NCI-H1417 treated with DMSO at 0.1 percent for 48 hours (cell line): ENCODE measurements at places on chromosomes 3 and 15.

- no peak for DNase-seq
Observed at GRCh38 chr3:106827515-106828213, 549.6 kb upstream of the CCDC54 start.

DNA sequence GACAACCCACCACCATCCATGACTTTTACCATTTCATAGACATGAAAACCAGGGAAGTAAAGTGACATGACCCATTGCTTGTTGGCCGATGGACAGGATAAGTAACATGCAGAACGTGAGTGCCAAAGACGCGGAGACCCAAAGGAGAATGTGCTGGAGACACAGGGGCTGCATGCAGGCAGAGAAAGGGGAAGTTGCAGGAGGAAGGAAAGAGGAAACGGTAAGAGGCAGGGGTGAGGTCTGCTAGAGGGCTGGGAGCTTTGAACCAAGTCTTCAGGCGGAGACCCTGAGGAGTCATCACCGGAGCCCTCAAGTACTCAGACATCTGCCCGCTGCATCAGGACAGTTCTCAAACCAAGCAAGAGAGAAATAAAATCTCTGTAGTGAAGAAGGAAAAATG, 34.9 kb downstream of the MAGEF1 start:
- no peak for DNase-seq

DNA sequence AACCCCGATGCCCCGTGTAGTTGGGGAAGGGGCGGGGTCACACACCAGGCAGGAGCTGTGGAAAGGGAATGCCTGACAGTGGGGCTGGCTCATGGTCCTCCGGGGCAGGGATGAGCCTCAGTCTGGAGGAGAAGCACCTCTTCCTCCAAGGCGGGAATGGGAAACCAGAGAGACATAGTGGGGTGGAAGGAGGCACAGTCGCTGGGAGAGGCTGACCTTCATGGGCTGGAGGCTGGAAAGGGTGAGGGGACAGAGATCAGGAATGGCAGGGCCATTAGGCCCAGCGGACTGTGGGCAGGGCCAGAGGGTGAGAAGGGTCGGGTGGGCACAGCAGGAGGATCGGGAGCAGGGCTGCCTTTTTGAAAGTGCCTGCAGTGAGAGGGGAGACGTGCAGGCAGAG, 65.8 kb upstream of the LINGO1 start:
- DNase-seq, result no peak

DNA sequence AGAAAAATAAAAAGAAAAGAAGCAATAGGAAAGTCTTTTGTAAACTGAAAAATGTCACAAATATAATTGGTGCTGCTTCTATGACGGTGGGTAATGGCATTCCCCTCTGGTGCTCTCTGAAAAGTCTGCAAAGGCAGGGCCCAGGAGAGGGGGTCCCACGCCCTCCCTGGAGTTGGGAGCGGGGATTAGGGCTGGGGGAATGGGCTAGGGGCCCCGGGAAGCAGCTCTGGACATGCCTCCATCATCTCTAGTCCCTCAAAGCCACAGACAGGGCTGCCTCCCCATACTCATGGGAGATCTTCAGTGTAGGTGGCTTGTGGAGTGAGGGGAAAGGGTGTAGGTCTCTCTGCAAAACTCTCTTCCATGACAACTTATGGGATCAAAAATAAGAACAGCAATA, 7.8 kb upstream of the RHCG start:
- no peak for DNase-seq

- DNase-seq, result no peak
Observed at GRCh38 chr15:56969265-56969895, 50.9 kb downstream of the TCF12 start.

DNA sequence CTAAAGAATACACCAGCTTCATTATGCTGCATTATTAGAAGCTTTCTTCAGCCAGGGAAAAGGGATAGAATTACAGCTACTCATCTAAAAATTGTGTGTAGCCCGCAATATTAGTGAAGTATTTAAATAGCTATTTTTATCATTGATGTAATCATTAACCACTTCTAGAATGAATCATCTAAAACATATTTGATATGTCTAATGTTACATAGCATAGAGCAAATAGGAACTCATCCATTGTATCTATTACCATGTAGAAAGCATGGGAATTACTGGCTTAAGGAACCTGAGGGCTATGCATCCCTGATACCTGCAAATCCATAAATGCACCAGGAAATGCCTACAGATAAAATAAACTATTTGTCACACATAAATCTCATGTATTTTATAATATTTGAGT, 54.5 kb upstream of the VGLL3 start:
- no peak for DNase-seq

DNA sequence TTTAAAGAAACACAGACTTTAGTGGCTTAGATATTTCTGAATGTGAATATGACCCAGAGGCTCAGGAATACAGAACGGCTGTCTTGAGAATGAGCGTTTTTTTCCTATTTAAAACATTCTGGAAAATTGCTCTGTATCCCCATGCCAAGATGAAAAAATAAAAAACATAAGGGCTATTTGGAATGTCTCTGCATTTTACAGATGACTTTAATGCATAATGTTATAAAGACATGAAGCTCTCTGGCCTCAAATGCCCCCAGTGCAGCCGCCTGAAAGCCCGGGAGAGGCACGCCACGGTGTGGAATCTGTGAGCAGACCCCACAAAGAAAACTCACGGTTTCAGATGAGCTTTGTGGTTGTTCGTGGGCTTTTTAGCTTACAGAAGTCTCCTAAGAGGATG, 322.5 kb upstream of the ICE2 start:
- no peak for DNase-seq

DNA sequence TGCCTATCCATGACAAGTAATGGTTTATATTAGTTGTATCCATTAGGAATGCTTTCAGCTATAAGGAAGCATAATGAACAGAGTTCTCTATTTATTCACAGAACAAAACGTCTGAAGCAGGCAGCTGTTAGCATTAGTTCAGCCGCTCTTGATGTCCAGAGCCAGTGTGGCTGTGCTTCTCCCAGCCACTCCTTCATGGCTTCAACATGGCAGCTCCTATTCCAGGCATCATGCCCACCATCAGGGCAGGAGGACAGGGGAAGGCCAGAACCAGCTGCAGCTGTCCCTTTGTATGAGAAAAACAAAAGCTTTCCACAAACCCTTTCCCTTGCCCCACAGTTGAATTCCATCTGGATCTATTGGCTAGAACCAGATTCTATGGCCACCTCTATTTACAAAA, 12.9 kb upstream of the SNRK start:
- no peak for DNase-seq

DNA sequence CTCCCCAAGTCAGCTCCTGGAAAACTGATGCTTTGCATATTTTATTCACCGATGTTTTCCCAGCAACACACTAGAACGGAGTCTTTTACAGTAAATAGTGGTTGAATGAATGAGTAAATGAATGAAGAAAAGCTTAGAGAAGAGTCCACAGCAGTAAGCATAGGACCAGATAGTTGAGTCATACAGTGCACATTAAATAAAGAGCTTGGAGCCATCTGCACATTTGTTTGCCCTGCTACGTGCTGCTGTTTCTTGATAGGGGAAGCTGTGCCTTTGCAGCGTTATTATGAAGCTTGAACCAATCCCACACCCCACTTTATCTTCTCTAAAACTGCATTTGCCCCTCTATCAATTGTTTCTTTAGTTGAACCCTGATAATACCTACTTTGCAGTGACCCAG, 1.2 kb downstream of the FAM98B start:
- DNase-seq, result no peak

GRCh38 chr3:59935025-59935424, 885.2 kb upstream of the CFAP20DC start:
- no peak for DNase-seq

DNA sequence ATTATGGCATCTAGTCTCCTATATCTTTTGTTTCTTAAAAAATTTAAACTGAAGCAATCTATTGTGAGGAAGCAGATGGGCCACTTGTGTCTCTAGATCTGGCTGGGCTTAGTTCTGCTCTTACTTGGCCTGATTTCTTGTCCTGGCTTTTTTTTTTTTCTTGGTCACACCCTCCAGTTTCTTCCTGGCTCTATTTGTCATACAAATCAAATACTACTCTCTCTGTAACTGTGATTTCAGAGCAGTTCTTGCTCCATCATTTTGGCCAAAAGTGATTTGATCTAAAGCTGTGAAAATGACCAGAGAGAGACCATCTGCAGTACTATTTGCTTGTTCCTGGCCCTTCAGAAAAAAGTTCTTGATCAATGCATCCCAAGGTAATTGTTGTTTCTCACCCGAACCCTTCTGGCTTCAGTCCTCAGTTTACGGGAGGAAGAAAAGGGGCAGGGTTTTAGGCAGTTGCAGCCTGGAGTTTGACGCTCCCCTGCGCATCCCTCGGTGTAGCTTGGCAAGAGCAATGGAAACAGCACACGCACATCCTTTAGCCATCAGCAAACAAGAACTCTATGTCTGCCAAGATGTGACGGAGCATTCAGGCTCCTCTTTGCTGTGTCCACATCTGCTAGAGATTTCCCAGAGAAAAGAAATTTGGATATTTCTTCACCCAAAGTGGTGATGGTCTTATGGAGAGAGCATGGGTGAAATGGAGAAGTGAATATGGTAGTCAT, 31.6 kb downstream of the CHST2 start:
- no peak for DNase-seq

GRCh38 chr3:81891055-81891895, 129.8 kb upstream of the GBE1 start:
- no peak for DNase-seq

GRCh38 chr15:91973481-91973880, 120.0 kb downstream of the SLCO3A1 start:
- DNase-seq, result no peak

GRCh38 chr15:95292785-95293450, 1037.6 kb upstream of the NR2F2 start:
- DNase-seq, result no peak

GRCh38 chr3:187223799-187224198, 26.5 kb downstream of the RTP1 start:
- DNase-seq, result no peak

- DNase-seq, result no peak
Observed at GRCh38 chr3:8632402-8633237, 12.0 kb downstream of the SSUH2 start.

GRCh38 chr3:66224220-66224619, 3.4 kb downstream of the SLC25A26 start:
- DNase-seq, result no peak

DNA sequence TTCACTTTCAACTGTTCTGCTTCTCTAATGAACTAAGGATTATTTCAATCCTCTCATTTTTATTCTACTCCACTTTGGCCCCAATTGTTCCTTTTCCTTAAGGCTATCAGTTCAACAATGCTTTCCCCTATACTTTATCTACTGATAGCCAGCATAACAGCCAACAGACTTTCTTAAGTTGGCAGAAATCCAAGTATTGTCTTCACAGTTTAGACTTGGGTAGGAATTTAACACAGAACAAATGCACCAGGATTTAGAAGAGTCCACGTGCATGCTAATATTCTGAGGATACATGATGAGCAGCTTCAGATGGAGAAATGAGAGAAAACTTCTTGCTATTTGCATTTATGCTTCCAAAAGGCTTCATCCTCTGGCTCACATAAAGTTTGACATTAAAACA, 54.8 kb downstream of the FBN1 start:
- no peak for DNase-seq

DNA sequence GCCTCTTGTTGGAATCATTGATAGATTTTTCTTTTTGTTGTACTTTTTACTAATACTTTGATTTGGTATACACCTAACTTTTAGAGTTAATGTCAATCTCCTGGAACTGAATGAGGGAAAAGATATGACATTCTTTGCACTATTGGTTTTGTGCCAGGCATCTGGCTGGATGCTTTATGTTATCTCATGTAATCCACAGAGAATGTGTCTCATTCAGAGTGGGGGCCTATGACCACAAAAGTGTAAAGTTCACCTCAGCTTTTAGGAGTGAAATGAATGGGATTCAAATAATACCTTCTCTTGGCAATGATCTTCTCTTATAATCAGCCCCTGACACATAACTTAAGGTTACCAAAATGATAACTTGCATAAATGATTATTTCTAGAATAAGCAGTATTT, 329.1 kb upstream of the ROPN1 start:
- DNase-seq, result no peak

- DNase-seq, result peak; percentile 82
Observed at GRCh38 chr3:181313335-181313734, 323.8 kb upstream of the DNAJC19 start.

GRCh38 chr3:27628026-27628750, 93.9 kb downstream of the EOMES start:
- DNase-seq, result no peak

DNA sequence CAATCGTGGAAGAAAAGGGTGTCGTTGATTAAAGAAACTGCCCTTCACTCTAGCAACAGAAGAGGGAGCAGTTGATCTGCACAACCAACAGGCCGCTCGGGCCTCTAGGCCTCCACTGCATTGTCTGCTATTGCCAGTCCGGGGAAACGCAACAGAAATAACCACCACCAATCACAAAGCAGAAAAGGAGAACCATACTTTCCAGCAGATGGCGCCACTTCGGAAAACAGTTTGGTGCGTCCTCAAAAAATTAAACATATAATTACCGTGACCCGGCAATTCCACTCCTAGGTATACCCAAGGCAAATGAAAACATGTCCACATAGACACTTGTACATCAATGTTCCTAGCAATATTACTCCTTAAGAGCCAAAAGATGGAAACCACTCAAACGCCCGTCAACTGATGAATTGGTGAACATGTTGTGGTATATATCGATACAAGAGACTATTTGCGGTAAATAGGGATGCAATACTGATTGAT, 154.1 kb downstream of the TJP1 start:
- no peak for DNase-seq

DNA sequence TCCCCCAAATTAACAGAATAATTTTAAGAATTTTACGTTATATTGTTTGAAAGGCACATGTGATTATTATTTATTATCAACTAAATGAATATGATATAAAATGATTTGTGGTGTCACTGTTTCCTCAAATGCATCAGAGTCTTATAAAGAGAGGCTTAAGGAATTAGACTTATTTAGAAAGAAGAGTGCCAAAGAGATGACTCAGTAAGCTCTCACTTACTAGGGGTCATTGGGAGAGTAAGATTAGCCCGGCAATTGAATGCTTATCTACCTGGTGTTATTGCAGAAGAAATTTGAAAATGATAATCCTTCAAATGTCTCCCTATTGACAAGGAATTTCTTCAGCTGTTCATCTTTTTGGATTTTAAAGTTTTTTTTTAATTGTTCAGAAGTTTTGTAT, 408.7 kb downstream of the OXSM start:
- no peak for DNase-seq

DNA sequence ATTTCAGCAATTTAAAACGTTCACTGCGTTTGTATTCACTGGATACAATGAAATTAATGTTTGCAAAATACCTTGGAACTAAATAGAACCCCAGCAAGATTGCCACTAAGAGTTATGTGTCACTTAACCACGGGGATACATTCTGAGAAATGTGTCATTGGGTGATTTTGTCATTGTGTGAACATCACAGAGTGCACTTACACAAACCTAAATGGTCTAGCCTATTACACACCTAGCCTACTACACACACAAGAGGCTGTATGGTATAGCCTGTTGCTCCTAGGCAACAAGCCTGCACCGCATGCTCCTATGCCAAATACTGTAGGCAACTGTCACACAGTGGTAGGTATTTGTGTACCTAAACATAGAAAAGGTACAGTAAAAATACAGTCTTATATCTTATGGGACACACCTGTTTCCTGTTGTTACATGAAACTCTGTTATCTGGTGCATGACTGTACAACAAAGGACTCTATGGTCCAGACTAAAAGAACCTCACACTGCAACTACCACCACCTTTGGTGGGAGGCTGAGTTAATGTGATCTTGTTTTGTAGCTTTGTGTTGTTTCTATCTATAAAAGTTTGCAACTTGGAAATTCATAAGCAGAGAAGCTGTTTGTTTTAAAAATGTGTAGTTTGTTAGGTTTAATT, 92.2 kb upstream of the NTRK3 start:
- DNase-seq, result no peak
